ENCODE measurements at places on chromosomes 2 and 18.

DNA sequence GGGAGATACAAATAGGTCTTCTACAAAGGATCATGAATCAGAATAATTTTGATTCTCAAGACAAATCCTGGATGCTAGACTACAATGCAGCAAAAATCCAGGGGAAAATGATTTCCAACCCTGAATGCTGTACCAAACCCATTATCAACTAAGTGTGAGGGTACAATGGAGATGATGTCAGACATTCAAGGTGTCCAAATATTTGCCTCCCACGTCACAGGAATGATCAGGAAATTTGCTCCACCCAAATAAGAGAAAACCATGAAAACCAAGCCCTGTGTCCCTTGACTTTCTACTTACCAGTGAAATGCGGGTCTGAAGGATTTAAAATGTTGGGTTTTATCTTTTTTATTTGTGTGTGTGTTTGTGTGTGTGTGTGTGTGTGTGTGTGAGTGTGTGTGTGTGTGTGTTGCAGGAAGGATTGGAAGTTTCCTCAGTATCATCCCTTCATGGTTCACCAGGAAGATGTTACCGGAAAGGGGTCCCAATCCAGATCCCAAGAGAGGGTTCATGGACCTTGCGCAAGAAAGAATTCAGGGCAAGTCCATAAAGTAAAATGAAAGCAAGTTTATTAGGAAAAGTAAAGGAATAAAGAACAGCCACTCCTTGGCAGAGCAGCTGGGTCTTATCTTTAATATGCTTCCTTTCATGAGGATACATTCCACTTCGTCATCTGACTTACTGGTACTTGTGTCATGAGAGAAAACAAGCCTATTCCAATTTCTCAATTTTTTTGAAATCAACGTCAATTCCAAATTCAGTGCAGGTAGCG, 61.1 kb upstream of the ID2 start:
- DNase-seq = no peak

DNA sequence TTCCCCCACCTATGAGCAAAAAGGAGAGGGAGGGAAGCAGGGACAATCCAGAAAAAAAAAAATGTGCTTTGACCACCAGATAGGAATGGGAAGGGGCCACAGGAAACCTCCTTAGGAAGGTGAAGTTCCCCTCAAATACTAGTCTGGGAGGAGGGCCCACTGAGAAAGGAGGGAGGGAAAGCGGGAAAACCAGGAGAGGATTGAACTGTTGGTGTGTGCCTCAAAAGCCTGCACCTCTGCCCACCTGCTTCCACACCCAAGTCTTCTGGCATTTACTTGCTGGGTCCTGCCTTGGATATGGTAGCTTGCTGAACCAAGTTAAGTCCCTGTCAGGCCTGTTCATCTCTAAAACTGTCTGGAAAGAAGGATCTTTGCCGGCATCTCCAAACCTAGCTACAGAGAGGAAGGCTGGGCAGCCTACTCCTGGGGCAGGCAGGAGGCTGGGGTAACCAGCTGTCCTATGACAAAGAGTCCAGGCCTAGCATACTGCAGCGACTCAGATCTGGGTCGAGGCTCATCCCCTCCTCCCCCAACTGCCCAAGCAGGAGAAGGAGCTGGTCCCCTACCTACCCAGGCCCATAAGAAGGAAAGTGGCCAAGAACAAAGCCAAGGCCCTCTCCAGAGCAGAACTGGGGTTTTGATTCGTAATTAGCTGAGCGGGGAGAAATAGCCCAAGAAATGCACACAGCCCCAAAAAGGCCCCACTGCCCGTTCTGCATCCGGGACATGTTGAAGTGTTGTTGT, 3.0 kb downstream of the EN1 start:
- no peak for DNase-seq

DNA sequence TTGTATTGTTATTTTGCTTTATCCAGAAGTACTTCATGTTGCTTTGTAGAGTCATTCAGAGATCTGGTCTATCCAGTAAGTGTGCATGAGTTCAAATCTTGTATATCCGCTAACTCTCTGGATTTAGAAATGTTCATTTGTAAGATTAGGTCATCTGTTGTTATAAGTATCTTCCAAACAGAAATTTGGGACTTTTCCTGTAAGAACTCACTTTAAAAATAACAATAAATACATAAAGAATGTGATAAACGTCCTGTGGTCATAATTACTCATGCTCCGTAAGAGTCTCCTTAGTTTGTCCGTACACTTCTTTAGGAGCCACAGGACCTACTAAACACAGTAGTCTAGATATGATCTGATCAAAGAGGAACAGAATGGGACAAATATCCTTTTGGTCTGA, 699.9 kb upstream of the SLC8A1 start:
- DNase-seq = no peak

DNA sequence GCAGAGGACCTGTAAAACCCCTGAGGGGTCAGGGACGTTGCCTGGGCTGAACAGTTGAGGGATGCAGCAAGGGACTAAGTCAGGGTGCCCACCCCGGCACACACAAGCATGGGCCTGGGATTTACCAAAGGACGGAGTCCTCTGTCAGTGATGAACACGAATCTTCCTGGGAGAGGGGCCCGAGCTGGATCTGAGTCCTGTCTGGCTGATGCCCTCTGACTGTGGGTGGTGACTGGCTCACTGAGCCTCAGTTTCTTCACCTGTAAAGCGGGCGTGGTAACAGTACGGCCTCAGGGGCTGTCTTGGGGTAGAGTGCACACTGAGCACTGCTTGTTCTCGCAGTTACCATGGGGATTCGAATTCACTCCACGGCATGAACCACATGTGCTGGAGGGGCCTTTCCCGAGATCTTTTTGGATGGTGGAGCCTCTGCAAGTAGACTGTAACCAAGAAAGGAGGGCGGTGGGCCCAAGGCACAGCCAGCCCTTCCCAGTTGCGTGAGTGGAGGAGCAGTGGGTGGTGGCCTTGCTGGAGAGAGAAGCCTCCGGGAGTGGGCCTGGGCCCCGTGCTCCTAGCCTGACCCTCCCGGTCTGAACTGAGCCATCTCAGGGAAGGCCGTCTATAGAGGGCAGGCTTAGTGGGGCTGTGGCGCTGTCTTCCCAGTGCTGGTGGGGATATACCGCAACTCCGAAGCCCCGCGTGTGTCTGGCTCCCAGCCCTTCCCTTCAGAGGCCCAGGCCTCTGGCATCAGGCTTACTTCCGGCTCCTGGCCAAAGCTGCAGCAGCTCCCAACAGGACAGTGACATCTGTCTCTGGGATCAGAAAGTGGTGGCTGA, 130.8 kb upstream of the HS6ST1 start:
- DNase-seq = no peak

DNA sequence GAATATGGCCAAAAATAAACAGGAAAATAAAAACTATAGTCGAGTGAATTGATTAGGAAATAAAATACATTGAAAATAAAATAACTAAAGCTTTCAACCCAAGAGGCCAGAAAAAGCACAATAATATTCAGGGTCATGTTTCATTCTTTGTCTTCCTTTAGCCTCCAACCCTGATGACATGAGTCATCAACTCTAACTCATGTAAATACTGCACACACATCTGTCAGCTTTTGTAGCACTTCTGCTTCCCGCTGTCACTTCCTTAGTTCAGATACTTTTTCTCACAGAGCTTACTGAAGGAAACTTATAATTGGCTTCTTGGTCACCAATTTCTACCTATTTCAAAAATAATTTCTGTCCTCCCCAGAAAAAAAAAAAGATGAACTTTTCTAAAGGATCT, 112.8 kb downstream of the UPP2 start:
- peak; percentile 68 for DNase-seq

GRCh38 chr2:217797165-217797564, 205.6 kb downstream of the TNS1 start:
- no peak for DNase-seq

DNA sequence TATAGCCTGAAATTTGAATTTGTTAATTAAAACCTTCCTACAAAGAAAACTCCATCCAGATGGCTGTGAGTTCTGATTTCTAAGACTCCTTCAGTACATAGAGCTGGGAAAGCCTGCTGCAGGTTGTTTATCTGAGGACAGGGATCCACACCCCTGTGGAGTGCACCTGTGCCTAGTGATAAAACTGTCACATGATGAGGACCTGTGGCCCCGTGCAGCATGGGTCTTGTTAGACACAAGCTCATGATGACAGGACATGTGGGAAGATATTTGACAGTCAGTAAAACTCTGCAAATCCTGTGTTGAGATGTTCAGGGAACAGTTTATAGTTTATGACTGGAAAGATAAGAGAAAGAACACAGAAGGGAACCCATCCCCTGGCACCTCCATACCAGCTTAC, 133.2 kb upstream of the TMEM18 start:
- no peak for DNase-seq

DNA sequence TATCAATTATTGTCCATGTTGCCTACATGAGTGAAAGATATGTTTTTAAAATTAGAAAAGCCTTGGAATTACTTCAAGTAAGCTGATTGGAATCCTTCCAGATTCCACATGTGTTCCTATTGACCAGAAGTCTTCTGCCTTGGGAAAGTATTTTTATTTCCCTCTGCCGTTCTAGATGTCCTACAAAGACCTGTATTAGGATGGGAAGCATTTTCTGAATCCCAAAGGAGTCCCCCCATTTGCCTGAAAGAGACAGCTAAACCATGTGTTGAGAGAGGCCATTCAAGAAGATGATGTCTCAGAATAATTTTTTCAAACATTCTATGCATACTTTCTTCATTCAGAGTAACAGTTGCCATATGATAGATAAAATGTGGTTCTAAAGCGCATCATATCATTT, 19.0 kb upstream of the MYO1B start:
- DNase-seq = no peak

- no peak for DNase-seq
Observed at GRCh38 chr2:241799522-241800197, 9.3 kb upstream of the NEU4 start.

DNA sequence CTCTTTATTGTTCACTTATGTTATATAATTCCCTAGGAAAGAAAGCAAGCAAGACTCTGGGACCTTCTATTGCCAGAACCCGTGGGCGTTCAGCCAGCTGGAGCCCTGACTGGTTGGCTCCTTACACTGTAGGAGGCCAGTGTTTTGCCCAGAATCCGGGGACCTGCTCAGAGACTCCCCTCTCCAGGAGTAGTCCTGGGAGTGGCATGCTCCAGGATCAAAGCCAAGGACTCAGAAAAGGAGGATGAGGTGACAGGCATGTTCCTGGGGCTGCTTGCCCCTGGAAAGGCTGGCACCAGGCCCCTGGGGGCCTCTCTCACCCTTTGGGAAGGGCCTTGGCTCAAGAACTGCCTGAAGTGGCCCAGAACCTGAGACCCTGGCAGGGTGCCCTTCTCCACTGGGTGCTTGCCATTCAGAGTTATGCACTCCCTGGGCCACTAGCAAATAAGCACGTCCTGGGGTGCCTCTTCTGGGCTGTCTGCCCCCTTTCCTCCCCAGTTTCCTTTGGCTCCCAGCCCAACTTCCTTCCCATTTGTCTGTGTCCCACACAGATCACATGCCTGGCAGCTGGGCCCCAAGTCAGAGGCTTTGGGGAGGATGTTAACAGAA, 19.6 kb upstream of the KIF3C start:
- peak; percentile 69 for DNase-seq

DNA sequence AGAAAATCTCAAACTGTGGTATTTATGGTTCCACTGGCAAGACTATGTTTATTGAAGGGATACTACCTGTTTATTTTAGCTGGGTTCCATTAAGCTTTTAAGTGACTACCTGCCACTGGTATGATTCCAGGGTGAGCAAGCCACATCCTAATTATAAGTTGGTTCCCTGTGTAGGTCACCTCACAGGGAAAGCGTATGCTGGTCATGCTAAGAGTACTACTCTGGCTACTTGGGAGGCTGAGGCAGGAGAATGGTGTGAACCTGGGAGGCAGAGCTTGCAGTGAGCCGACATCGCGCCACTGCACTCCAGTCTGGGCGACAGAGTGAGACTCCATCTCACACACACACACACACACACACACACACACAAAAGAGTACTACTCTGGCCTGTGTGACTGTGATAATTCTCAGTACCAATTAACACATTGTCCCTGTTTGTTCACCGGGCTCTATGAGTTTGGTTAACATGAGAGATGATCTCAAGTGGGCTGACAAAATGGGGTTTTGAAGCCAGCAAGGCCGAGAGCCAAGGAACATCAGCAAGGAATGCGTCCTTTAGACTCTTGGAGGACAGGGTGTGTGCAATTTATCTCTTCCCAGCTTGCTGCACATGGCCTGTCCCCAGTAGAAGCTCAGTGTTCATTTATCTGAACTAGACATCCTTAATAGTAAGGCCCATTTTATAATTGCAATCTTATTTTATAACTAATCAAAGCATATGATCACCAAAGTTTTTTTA, 15.2 kb upstream of the ITSN2 start:
- DNase-seq = no peak

DNA sequence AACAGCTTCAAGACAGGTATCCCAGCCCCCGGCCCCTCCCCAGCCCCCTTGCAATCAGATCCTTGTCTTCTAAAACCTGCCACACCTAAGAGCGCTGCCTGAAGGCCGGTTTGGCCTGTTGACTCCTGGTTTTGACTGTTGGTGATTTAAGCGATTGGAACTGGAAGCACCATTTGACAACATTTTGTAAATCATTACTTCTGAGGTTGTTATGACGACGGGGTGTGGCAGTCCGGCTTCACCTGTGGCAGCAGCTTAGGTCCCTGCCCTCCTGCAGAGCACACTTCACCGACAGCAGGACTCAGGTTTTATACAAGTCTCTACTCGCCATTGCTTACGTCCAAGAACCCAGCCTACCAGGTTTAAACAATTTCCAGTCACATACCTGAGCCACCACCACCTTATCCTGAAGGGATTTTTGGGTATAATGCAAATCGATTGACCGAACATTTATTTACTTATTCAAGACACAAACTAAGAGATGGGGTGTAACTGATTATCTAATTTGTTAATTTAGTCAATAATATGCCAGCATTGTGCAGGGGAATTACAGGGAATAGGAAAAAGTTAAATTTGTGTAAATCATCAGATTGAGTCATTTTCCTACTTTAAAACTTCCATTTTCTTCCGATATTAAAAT, 707 bp upstream of the DGUOK start:
- no peak for DNase-seq

DNA sequence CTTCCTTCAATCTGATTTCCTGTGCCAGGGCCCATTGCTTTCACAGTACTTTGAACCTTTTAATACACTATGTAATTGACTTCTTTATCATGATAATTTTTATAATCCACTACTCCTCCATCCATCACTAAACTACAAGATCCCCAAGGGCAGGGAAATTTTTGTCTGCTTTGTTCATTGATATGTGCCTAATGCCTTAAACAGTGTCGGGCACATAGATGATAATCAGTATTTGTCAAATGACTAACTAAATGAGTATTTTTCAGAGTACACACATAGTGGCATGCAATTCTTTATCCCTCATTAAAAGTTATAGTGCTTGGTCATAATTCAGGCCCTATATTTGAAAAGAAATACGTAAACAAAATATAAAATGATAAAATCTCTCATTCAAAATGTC, 5.3 kb upstream of the STAMBP start:
- no peak for DNase-seq

DNA sequence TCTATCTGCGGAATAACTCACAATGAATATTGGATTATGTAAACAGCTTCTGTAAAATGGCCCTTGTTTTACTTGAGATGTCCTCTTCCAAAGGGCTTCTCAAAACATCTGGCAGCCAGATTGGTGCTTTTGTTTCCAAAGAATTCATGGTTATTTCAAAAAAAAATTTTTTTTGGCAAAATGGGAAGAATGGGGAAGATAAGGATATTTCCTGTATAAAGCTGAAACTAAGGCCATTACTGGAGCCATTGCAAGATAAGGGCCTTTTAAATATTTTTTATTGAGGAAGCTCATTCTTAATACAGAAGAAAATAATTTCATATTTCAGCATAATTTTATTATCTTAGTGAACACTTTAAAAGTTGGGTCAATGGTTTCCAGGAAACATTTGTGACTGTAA, 259.1 kb downstream of the GALNT13 start:
- DNase-seq = no peak

- peak; percentile 45 for DNase-seq
Observed at GRCh38 chr18:48676756-48677368, 138.0 kb downstream of the CTIF start.

- DNase-seq = no peak
Observed at GRCh38 chr18:74023220-74023619, 124.4 kb downstream of the FBXO15 start.
